ENCODE measurements at places on chromosomes 3 and 15.

GRCh38 chr3:10356461-10356981 lies 35.6 kb upstream of the SEC13 start:
- no peak for DNase-seq

DNA sequence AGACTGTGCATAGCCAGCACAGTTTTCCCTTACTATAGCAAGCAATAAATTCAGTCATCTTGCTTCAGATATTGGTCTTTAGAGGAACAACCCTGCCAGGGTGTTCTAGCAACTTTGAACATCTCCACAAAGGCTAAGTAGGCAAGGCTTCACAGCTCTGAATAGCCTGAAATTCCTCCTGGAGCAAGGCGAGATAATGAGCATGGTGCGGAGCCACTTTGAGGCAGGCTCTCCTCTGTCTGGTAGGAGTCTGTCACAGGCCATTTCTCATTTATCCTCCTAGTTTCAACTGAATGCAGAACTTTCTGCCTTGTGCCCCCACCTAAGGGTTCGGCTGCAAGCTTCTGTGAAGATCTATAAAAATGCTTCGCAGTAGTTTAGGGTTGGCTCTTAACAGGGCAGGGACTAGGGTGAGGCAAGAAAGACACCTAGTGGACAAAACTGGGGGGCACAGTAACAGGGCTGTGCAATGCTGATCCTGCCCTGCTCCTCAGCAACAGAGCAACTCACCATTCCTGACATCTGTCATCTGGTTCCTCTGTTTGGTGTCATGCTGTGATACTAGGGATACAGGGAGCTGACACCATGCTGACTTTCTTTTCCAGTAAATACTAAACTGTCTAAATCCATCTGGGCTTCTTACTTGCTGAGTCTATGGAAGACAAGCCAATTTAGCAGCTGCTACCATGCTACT lies 16.6 kb upstream of the EHHADH start:
- DNase-seq: peak; percentile 19

DNA sequence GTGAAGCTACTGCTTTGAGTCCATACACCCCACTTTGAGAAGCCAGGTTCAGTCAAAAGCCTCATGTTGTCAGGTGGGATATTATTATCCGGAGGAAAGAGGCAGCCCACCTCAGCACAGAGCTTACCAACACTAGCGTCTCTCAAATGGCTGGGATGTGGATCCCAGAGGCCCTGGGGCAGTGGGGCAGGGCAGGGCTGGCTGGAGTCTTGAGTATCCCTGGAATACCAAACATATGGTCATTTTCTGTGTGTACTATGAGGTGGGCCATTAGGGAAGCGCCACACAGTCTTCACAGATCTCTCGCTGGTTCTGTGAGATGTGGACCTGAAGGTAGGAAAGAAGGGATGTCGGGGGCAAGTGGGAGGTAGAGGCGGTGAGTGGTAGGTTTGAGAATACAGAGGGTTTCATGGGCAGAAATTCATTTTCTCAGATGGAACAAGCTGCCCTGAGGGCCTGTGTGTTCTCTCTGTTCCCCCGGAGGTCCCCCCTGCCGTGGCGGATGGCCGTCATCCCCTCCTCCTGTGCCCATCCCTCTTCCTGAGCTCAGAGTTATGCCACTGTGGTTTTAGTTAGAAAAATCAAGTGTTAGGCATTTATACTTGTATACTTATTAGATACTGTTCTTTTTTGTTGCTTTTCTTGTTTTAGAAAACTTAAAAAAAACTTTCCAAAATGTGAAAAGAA lies 66.4 kb downstream of the USP13 start:
- no peak for DNase-seq

DNA sequence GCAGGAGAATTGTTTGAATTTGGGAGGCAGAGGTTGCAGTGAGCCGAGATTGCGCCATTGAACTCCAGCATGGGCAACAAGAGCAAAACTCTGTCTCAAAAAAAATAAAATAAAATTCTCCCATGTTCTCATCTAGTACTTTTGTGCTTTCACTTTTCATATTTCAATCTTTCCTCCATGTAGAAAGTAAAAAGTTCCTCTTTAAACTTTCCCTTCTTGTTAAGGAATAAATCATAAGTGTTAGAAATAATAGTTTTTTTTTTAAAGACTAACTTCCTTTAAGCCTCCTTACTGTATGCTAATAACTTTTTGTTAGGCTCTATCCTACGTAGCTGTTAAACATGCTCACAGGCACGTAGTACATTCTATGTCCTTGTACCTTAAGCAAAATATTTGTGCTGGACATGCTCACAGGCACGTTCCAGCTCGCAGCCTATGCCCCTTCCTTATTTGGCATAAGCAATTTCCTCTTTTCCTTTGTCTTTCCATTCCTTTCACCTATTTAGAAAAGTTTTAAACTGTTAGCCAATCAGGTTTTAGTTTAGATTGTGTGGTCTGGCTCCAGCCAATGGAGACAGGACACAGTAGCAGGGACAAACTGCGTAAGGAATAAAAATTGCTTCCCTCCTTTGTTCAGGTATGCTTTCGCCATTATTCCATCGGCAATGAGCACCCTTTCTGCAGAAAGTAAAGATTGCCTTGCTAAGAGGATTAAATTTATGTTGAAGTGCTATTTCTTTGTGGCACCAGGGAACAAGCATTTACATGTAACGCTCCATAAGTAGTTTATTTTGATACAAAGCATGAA lies 38.9 kb upstream of the PIK3CB start:
- DNase-seq: no peak

GRCh38 chr3:136730595-136731273 lies 21.4 kb downstream of the STAG1 start:
- DNase-seq: no peak

- DNase-seq: no peak
Observed at GRCh38 chr15:78455749-78456148, 17.7 kb downstream of the IREB2 start.

DNA sequence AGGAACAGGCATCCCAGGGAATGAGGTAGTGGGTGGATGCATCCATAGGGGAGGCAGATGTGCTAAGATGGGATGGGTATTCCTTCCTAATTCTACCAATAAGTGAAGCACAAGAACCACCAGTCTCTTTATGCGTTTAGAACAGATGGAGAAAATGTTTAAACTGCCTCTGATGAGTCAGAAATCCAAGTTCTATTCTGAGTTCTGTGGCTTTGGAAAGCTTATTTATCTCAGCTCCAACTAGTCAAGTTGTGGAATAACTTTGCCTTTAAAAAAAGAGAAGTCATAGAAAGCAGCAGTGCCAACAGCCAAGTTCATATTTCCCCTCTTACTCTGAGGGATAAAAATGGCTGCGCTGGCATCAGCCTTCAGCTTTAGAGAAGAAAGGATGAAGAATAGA lies 761.7 kb downstream of the IGSF11 start:
- DNase-seq: no peak

- DNase-seq: no peak
Observed at GRCh38 chr3:48621461-48621869, at the start of gene TMEM89. Gene TMEM89, minus strand, starts transcription at chr3:48621769. Its CDS starts 13 bp downstream, at chr3:48621756.

DNA sequence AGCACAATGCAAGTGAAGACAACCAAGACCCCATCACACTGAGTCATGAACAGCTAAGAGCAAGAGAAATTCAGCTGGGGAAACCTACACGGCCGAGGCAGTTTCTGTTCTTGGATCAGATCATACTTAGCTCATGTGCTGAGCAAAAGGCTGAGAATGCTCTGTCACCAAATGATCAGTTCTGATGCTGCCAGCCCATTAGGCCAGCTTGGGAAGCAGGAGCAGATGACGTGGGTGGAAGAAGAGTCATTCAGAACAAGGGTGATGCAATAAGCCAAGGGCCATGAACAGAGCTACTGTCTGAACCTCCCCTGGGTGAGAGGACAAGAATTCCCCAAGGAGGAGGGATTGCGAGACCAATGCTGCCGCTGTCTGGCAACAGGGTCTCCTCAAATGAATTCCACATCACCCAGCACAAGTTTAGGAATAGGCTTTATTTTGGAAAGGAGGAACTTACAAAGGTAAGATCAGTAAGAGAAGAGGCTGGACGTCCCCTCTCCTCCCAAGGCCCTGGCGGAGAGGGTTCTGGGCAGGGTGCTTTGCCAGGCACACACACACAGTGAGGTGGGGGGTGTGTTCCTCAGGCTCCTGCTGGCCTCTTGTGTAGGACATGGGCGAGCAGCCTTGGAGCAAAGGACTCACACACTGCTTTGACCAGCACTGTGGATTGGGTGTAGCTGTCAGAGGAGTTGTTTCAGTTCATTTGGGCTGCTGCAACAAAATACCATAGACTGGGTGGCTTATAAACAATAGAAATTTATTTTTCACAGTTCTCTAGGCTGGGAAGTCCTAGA lies 65.6 kb upstream of the CTXND1 start:
- peak; percentile 6 for DNase-seq

DNA sequence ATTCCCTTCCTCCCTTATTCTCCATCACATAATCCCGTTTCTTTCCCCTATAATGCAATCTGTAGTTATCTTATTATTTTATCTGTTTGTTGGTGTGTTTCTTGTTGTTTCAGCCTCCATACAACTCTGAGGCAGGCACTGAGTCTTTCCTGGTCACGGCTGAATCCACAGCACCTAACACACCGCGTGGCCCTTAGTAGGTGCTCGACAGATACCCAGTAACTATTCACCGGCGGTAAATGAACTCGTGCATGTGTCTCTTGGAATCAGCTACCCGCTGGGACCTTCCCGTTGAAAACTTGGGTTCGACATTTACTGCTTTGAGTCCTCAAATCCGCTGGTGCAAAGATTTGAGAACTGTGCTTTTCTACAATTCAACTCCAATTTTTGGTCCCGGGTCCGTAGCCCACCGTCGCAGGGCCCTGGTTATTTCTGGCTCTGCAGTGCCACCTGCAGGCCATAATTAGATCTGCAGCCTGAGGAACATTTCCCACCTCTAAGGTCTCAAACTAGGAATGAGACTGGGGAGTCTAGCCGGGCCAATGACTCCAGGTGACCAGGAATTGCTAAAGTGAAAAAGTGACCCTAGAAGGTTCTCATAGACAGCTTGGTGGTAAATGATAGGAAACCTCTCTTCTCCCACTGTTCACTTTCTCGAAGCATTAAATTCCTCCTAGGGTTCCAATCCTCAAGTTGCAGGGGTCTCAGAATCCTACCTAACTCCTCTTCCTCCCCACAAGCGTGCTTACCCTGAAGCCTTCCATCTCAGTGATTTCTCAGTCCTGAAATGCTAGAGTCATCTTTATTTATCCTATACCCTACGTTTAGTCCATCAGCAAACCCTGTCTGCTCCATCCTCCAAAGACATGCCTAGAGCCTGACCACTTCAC lies 40.0 kb upstream of the TRH start:
- peak; percentile 32 for DNase-seq

- no peak for DNase-seq
Observed at GRCh38 chr3:167559924-167560323, 86.1 kb upstream of the SERPINI2 start.

GRCh38 chr15:101611007-101611406 lies 41.2 kb downstream of the TM2D3 start:
- DNase-seq: no peak

- DNase-seq: no peak
Observed at GRCh38 chr3:35320646-35321407, 318.5 kb upstream of the ARPP21 start.

DNA sequence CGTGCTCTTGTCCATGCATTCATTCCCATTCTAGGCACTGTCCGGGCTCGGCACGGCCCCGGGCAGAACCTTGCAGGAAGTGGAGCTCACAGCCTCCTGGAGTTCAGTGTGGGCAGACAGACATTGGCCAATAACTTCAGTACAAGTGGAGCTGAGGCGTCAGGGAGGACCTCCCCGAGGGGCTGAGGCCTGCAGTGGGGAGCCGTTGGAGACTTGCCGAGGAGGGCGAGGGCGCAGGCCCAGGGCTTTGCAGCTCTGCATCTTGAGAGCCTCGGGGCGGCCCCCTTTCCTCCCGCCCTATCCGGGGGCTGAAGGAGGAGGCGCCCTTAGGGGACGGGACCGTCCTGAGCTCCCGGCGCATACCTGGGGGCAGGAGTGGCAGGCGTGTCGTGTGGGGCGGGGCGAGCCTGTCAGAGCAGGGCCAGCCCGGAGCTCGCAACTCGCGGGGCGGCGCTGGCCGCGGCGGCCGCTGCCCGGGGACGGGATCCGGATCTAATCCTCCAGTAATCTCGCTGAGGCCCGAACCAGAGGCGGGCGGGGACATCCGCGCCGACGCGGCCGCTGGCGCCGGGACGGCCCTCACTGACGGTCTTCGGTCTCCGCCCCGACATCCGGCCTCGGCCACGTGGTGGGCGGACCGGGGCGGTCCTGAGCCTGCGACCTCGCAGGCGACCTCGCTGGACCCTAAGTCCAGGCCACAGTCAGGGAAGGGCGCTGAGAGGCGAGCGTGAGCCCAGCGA lies at the start of gene ACY1:
Gene ACY1, plus strand, starts transcription at position 698 of the 740 bp plus-strand sequence. CDS start 530 bp downstream, outside the sequence.
- DNase-seq: peak; percentile 87

- no peak for DNase-seq
Observed at GRCh38 chr3:148615382-148615781, 82.3 kb upstream of the AGTR1 start.

DNA sequence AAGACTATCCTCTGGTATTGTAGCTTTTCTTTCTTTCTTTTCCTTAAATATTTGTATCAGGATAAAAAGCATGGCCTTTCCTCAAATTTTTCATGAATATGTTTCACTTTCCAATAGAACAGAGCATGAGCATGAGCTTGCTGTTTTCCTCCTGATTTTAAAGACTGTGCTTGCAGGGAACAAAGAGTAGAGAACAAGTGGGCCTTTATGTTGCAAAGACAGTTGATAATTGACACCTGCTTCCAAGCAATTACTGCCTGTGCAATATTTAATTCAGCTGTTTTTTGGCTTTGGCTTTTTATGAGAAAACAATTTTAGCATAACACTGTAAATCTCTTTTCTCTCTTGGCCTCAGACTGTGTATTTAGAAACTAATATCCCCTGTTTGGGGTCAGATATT lies 263.6 kb upstream of the AZI2 start:
- no peak for DNase-seq

DNA sequence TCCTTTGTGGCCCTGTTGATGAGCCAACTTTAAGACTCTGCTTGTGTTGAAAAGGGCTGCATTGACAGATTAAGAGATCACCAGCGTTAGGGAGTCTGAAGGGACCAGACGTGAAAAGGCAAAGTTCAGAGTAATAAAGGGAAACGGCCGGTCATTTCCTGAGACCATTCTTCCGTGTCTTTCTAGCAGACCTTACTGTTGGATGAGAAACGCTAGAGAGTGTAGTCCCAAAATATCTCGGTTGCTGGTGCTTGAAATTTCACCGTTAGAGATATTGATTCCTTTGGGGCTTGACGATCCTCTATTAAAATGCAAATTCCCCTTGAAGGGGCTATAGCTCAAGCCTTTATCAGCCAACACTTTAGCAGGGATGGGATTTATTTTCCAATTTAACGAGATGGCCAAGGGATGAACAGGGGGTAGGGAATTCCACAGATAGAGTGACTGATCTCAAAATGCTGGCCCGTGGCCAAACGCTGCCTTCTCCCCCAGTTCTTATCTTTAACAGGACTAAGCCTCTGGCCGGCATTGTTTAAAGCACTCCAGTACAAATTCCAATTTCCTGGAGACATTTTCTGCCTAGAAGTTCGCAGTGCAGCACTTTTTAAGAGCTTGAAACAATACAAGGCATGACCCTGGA lies 250.4 kb downstream of the TJP1 start:
- DNase-seq: peak; percentile 2

- no peak for DNase-seq
Observed at GRCh38 chr3:194998948-194999347, 272.0 kb downstream of the XXYLT1 start.

DNA sequence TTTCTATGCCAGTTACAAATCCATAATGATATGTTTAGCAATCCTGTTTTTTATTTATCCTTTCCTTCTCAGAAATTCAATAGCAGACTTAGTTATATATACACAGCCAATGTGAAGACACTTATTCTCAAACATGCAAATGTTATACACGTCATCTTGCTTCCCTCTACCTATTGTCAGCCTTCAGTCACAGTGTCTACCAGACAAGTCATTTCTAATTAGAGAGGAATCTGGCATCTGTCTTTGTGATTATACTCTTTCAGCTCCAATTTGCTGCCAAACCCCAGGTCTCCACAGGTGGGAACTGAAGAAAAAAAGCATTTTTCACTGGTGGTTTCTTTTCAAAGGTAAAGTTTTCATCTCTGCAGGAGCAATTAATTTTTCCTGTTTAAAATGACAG lies 793.1 kb downstream of the AGBL1 start:
- DNase-seq: no peak
